Panc1 (cell line): ENCODE measurements at places on chromosomes 5 and 9. TPM values are rescaled to one million over a fixed set of nuclear protein-coding genes. Genes with fewer than 3 reads are reported as not detected.

GRCh38 chr9:136852664-136853595, 784 bp downstream of the MAMDC4 start:
- no peak for DNase-seq
- H3K36me3 ChIP-seq, result no peaks in the 10 kb centered on the region
- no peak overlapping the region for H3K27ac ChIP-seq
- no peak overlapping the region for H3K4me3 ChIP-seq

Gene WDR38
- not detected for total RNA-seq

DNA sequence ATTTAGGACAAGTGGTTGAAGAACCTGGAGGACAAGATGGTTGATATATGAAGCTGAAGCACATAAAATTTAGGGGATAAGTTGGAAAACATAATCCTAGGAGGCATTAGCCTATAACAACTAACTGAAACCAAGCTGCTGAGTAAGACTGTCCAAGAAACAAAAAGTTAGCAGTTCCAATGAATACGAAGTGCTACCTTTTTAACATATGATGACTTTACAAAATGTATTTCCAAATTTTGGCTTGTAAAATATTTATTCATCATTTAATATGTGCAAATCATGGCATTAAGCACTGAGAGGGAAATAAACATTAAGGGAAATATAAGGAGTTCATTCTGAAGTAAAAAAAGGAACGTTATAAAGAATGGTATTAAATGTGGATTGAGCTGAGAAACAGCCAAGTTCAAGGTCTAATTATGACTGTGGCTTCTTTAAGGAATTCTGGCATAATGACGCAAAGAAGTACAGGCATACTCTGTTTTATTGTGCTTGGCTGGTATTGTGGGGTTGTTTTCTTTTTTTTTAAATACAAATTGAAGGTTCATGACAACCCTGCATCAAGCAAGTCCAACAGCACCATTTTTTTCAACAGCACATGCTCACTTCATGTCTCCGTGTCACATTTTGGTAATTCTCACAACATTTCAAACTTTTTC, 7.7 kb downstream of the RAPGEF6 start:
- no peak overlapping the region for H3K27ac ChIP-seq
- H3K4me1 ChIP-seq, result peaks cover 28% of the 10 kb centered on the region
- H3K36me3 ChIP-seq, result no peaks in the 10 kb centered on the region
- no peaks in the 10 kb centered on the region for H3K27me3 ChIP-seq

GRCh38 chr5:170056561-170057267, 49.0 kb upstream of the FOXI1 start:
- no peak overlapping the region for H3K27ac ChIP-seq
- H3K4me1 ChIP-seq, result no peaks in the 10 kb centered on the region
- H3K27me3 ChIP-seq, result no peaks in the 10 kb centered on the region
- DNase-seq, result no peak
- no peak overlapping the region for H3K4me3 ChIP-seq
- H3K36me3 ChIP-seq, result no peaks in the 10 kb centered on the region

GRCh38 chr9:7523426-7524043, 276.0 kb downstream of the DMAC1 start:
- H3K27ac ChIP-seq, result no peak overlapping the region
- DNase-seq, result no peak
- no peaks in the 10 kb centered on the region for H3K4me1 ChIP-seq
- H3K36me3 ChIP-seq, result no peaks in the 10 kb centered on the region
- no peak overlapping the region for H3K4me3 ChIP-seq

DNA sequence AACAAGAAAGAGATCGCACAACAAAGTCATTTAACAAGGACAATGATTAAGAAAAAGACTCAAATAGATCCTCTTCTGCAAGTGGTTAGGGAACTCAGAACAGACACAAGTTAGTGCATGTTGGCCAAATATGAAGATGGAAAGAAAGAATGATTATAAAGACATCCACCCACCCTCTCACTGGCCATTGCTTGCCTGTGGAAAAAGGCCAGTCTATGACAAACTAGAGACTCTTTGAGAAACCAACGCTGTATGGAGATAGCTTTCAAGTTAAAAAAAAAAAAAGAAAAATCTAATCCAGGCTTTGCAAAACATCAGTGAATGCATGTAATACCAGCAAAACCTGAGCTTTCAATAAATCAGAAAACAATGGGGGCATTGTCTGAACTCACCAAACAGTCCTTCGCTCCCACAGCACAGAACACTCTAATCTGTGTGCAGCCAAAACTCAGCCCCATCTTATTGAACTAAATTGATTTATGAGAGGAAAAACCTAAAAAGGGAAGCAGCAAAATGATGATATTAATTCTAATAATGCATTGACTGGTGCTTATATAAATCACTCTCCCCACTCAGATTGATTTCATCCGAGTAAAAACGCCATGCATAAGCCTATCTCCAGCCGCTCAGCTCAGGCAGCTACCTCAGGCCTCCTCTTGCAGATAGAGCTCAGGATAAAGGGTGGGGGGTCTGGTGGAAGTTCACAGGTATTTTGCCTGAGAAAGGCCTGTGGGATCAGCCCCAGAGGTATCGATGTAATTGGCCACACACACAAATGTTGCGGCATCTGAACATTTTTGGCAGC, 547.1 kb downstream of the CCDC171 start:
- DNase-seq, result no peak
- H3K4me3 ChIP-seq, result no peak overlapping the region
- H3K27ac ChIP-seq, result no peak overlapping the region
- H3K4me1 ChIP-seq, result no peaks in the 10 kb centered on the region
- no peaks in the 10 kb centered on the region for H3K27me3 ChIP-seq

Gene ACSL6
- total RNA-seq, result 0.18 TPM

DNA sequence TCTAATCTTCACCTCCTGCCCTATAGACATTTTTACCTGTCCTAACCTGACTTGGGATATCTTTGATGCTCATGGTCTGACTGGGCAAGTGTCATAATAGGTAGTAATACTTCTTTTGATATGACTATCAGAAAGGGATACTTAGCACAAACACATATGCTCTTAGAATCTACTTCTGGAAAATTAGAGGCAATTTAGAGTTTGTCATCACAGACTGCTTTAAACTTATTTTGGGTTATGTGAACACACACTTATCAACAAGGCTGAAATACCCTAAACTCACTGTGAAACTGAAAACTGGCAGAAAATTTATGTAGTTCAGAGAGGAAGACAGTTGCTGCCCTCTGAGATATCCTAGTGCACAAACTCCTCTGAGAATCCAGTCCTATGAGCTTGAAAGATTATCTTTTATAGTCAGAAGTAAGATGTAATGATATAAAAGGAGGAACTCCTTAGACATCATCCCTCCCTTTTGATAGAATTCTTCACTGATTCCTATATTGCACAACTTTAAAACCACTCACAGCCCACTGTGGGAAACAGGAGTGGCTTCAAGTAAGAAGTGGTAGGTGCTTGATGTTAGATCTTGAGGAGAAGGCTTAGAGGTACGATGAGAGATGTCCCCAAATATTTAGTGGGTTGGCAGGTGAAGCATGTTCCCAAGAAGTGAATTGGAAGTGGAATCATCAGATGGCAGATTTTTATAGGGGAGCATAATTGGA, 273.3 kb downstream of the MAN2A1 start:
- no peaks in the 10 kb centered on the region for H3K4me1 ChIP-seq
- DNase-seq, result no peak
- no peaks in the 10 kb centered on the region for H3K36me3 ChIP-seq

- H3K27ac ChIP-seq, result no peak overlapping the region
- no peak for DNase-seq
- H3K27me3 ChIP-seq, result no peaks in the 10 kb centered on the region
- H3K4me3 ChIP-seq, result no peak overlapping the region
- no peaks in the 10 kb centered on the region for H3K36me3 ChIP-seq
These were observed 49.6 kb downstream of the STRBP start for GRCh38 chr9:123218831-123219230.

DNA sequence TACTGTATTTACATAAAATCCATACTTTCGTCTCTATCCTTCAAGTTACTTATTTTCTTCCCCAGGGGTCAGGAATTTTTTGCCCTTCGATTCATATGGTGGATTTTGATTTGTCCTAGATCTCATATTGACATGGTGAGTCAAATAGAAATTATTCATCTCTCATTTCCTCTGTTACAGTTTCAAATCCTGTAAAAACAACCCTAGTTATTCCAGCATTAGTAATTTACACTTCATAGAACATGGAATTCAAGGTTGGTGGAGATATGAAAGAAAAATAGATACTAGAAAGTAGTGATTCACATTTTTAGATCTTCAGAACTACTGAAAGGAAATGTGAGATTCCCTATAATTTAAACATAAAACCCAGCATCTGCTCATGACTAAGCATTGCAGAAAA, 1331.0 kb upstream of the CDH9 start:
- H3K36me3 ChIP-seq, result no peaks in the 10 kb centered on the region; the same call in 1 of the 2 replicates
- no peaks in the 10 kb centered on the region for H3K4me1 ChIP-seq
- DNase-seq, result no peak
- H3K4me3 ChIP-seq, result no peak overlapping the region
- H3K27ac ChIP-seq, result no peak overlapping the region

GRCh38 chr5:148884339-148885020, 58.1 kb downstream of the ADRB2 start:
- no peak overlapping the region for H3K27ac ChIP-seq
- H3K27me3 ChIP-seq, result no peaks in the 10 kb centered on the region
- DNase-seq, result no peak
- H3K36me3 ChIP-seq, result no peaks in the 10 kb centered on the region

- no peak overlapping the region for H3K4me3 ChIP-seq
- no peaks in the 10 kb centered on the region for H3K4me1 ChIP-seq
- H3K36me3 ChIP-seq, result no peaks in the 10 kb centered on the region
- H3K27ac ChIP-seq, result no peak overlapping the region
- no peaks in the 10 kb centered on the region for H3K27me3 ChIP-seq
- DNase-seq, result no peak
These were observed 15.9 kb downstream of the RNF44 start for GRCh38 chr5:176521286-176521685.

DNA sequence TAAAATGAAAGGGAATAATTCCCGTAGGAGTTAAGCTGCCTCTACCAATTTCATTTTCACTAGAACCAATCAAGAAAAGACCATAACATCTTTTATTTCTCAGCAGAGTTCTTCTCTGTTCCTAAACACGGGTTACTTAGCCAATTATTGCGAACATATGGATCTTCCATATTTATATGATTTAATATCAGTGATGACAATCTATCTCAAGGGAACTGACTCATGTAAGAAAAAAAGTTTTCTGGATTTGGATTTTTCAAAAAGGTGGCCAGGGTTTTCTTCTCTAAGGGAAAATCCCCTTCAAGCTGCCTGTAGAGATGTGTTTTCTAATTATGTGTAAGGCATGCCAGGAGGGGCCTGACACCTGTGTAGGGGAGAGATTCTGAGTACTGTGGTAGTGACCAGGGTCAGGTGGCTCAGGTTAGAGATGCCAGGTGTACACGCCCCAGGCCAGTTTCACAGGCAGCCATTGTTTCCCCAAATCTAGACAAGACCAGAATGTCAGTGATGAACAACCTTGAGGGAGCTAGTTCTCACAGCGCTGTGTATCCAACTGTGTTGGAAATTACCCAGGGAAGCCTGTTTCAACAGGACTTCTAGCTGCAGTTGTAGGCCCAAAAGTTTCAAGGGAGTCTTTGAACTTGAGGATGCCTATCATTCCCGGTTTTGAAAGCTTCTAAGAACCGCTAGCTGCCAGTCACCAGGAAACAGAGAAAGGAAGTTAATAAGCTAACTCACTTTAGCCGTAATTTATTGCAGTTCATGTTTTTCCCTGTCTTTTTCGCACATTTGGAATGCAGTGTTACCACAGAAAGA, 572.5 kb upstream of the RGMB start:
- no peaks in the 10 kb centered on the region for H3K36me3 ChIP-seq
- DNase-seq, result no peak
- H3K4me1 ChIP-seq, result no peaks in the 10 kb centered on the region
- H3K27ac ChIP-seq, result no peak overlapping the region
- no peaks in the 10 kb centered on the region for H3K27me3 ChIP-seq

DNA sequence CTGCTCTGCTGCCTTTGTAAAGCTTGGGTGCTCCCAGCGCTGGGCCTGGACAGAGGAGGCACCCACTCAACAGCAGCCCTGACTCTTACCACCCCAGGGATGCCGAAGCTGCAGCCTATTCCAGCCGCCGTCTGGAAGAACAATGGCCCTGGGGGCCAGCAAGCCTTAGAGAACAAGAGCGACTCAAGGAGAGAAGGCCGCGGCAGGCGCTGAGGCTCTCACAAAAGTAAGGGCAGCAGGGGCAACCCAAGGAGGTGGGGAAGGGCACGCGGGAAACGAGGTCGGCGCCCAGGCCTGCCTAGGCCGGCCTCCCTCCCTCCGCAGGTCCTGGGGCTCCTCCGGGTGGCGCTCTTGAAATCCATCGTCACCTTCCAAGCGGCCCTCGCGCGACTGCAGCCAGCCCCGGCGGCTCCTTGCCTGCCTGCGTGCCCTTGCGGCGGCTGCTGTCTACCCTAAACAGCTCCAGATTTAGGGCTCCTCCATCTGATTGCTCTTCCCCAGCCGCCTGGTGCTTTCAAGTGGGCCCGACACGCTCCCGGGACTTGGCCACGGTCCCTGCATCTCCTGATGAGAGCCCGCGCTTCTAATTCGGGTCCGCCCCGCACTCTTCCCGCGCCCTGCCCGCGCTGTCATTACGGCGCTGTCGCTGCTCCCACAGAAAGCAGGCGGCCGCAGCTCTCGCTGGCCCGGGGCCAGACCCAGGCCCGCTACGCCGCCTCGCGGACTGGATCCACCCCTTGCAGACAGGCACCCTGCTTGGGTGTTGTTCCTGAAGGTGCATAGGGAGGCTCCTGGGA, 213.3 kb downstream of the SEMA6A start:
- no peak for DNase-seq
- no peaks in the 10 kb centered on the region for H3K4me1 ChIP-seq
- no peaks in the 10 kb centered on the region for H3K36me3 ChIP-seq
- no peaks in the 10 kb centered on the region for H3K27me3 ChIP-seq
- no peak overlapping the region for H3K4me3 ChIP-seq

DNA sequence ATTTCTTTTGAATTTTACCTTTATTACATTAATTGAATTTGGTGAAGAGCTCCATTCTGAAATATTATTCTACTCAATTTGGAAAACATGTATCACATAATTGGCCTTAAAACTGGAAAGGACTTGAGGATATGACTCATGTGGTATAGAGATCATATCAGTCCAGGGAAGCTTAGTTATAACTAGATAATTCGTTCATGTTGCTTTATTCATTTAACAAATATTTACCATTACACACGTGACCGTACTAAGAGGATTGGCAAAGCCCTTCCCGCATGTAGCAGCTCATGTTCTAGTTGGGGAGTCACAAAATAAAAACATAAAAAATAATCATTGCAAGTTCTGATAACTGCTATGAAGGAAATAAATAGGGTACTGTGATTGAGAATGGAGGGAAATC, 1816.5 kb downstream of the MAT2B start:
- DNase-seq, result no peak
- no peaks in the 10 kb centered on the region for H3K4me1 ChIP-seq
- H3K27ac ChIP-seq, result no peak overlapping the region
- H3K27me3 ChIP-seq, result no peaks in the 10 kb centered on the region

Gene RLN1
- not detected for total RNA-seq

Gene LCN1
- not detected for total RNA-seq

GRCh38 chr5:140239939-140240700, 62.8 kb downstream of the PFDN1 start:
- H3K27ac ChIP-seq, result no peak overlapping the region
- no peak overlapping the region for H3K4me3 ChIP-seq
- no peaks in the 10 kb centered on the region for H3K27me3 ChIP-seq

- no peaks in the 10 kb centered on the region for H3K36me3 ChIP-seq
- H3K4me3 ChIP-seq, result no peak overlapping the region
- H3K27ac ChIP-seq, result no peak overlapping the region
- H3K4me1 ChIP-seq, result no peaks in the 10 kb centered on the region
- peaks cover 38% of the 10 kb centered on the region for H3K27me3 ChIP-seq
- no peak for DNase-seq
These were observed 8.9 kb downstream of the CARTPT start for GRCh38 chr5:71727978-71728377.

Gene PFN3
- not detected for total RNA-seq

Gene SLC6A19
- total RNA-seq, result 0.23 TPM
